ENCODE measurements at places on chromosomes 6 and 20. TPM values are rescaled to one million over a fixed set of nuclear protein-coding genes. Genes with fewer than 3 reads are reported as not detected.

The KIAA1755 gene
- 0.66 TPM for total RNA-seq

The CD83 gene
- total RNA-seq, result 1.2 TPM

The MEI4 gene
- not detected for total RNA-seq

The MMUT gene
- total RNA-seq, result 27.9 TPM

The PRND gene
- 0.12 TPM for total RNA-seq

The DLL1 gene
- 1.3 TPM for total RNA-seq
